ENCODE measurements at places on chromosomes 12 and 14.

GRCh38 chr12:532908-533565 lies 73.3 kb downstream of the B4GALNT3 start:
- DNase-seq = no peak

DNA sequence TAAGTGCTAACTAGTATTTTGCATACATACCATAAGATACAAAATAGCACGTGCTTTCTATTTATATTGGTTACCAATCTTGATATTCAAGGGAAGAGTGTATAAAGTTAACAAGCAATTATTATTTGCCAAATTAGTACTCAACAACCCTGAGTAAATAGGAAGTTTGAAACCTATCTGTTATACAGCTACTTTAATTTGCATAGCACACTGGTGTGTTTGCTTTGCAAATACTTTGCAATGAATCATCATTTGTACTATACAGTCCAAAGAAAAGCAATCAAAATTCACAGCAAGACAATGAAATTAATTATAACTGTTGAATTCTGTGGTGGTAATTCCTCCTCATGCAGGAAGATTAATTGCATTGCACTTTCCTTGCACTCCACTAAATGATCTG lies 469.1 kb downstream of the PRKD1 start:
- DNase-seq = no peak

DNA sequence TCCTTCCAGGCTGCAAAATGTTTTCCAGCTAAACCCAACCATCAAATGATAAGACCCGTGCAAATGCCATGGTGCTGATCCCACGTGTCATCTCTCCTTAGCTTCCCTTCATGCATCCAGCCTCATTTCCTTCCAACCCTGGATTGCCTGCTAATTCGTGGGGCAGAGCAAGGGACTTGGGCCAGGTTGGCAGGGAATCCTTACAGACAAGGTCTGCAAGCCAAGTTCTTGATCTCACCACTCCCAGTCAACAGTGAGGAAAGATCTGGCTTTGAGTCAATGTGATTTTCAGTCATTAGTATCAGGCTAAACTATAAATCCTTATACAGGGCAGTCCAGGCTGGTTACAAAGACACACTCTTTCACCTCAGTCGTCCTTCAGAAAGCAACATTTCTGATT lies 150.9 kb downstream of the ANO2 start:
- no peak for DNase-seq

DNA sequence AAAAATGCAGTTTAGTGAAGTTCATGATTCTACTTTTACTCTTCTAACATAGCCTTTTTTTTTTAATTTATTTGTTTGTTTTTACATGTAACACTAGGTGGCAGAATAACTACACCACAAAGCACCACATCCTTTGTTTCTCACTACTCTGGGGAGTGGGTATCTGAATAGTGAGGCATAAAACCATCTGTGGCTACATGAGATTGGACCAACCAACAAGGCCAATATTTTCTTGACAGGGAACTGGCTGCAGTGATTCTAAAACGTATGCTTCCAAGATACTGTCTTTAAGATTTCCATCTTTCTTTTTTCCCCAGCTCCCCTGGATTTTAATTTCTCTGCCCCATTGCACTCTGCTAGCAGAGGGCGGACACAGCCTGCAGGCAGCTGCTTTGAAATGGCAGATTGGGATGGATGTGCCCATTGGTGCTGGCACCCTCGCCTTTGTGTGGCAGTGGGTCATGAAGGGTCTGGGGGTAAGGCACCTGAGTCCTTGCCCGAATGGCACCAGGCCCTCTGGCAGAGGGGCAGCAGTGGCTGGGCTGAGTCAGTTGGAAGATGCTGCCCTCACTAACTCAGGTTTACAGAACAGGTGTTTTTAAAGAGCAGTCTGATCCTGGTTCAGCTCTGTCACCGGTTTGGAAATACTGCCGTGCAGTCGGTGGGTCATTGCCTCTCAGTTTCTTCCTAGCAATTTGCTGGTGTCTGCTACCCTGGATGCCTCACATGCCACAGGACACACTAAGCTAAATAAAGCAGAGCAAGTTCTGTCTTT lies 429.1 kb downstream of the RAD51B start:
- no peak for DNase-seq

DNA sequence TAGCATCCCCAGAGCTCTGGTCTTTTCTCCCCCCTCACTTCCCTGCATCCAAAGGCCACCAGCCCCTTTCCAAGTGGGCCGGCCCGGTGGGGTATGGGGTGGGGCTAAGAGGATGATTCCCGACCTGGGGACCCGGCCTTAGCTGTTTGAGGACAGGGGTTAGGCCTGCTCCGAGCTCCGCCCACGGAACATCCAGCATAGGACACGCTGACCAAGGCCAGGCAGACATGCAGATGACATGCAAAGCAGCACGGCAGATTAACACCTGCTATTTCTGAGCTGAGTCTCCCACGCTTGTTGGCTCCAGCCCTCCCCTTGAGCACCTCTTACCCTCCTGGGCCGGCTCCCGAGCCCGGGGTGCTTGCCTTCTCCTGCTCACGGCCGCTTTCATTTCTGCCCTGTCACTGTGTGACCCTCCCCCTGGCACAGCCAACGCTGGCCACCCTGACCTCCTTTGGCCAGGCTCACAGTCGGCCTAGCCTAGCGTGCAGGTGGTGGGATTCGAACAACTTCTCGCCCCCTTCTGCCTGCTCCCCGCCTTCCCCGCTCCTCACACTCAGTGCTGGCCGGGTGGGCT lies 40.2 kb downstream of the TEAD4 start:
- no peak for DNase-seq

- peak; percentile 39 for DNase-seq
Measured at GRCh38 chr12:67649570-67650387, 1.2 kb downstream of the DYRK2 start.

GRCh38 chr12:93645702-93646101 lies 31.5 kb upstream of the CRADD start:
- DNase-seq = no peak

DNA sequence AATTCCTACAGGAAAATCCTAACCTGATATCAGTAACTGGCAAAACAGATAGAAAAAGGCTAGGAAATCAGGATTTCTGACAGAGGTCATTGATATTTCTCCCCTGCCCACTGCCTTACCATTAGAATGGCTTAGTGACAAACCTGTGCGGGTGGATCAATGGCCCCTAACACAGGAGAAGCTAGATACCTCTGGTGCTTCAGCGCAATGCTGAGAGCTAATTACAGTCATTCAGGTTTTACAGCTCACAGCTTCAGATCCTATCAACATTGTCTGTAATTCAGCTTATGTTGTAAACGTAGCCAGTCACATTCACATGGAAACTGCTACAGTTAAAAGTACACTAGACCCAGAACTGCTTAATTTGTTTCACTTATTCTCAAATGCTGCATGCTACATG lies 17.4 kb upstream of the SLC10A1 start:
- DNase-seq = no peak

- DNase-seq = no peak
Measured at GRCh38 chr12:28425526-28425925, 235.3 kb downstream of the CCDC91 start.

DNA sequence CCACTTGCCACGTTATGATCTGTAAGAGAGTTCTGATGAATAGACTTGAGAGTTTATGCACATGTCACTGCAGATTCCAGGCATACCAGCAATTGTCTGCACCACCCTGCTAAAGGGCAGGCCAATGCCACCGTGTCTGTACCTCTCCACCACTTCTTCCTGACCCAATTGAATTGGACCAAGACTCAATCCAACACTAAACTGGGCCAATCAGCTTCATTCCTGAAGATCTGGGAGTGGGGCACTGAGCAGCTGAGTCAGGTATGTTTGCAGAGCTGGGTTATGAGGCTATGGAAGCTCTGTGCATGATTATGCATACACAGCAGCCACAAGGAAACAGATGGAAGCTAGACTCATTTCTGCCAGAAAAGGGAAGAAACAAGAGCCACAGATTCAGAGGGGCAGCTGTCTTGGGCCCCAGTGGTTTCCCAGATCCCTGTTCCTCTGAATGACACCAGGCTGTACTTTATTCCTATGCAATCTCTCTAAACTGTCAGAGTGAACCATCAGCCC lies 28.0 kb downstream of the DAO start:
- DNase-seq = no peak

DNA sequence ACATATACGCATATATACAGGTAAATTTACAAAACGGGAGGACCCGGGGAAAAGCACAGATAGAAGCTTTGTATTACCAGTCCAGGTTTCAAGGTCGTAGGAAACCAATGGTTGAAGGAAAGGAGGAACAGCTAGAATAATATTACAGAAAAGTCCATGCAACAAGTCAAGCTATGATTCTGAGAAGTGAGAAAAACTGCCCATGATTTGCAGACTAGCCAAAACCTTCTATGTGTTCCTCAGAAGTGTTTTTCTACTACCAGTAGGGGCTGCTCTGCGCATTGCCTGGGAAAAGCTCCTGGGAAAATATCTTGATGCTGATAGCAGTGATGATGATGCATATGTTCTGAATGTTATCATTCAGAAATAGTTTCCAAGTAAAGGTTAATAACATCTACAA lies 2.2 kb downstream of the PDZRN4 start:
- DNase-seq = no peak

DNA sequence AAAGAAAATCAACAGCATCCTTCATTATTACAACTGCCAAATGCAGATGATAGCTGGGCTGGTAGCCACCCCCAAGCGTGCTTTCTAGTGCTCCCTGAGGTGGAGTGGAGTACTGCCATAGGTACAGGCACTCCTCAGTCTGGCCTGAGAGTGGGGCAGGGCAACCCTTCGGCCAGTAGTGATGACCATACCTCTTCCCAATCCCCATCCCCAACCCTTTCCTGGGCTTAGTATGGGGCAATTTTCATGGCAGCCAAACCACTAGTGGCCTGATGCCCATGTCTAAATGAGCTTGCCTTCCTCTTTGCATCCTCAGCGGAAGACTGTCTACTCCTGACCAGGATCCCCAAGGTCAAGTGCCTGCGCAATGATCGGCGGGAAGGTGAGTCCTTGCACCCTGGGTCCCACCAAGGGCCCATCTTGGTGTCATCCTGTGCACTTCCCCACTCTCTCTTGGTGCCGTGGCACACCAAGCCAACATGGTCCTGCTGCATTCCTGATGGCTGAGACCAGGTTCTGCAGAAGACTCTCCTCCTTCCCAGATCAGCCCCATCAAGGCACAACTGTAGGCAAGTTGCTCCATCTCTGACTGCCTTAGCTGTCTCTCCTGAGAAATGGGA lies 65.8 kb downstream of the GALNT16 start:
- no peak for DNase-seq

DNA sequence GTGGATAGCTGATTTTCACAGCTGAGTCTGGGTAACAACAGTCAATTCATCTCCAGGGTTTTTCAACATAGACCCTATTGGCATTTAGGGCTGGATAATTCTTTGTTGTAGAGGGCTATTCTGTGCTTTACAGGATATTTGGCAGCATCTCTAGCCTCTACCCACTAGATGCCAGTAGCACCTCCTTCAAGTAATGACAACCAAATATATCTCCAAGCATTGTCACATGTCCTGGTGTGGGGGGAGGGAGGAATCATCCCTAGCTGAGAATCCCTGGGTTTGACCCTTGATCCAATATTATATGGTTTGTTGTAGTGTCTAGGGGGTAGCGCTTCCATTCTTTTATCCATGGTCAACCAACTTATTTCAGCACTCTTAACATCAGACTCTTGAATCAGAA lies 157.2 kb downstream of the ANO4 start:
- no peak for DNase-seq

- DNase-seq = no peak
Measured at GRCh38 chr12:114817571-114818425, 133.8 kb upstream of the TBX3 start.

GRCh38 chr12:121770813-121771625 lies 22.5 kb downstream of the RHOF start:
- DNase-seq = no peak

DNA sequence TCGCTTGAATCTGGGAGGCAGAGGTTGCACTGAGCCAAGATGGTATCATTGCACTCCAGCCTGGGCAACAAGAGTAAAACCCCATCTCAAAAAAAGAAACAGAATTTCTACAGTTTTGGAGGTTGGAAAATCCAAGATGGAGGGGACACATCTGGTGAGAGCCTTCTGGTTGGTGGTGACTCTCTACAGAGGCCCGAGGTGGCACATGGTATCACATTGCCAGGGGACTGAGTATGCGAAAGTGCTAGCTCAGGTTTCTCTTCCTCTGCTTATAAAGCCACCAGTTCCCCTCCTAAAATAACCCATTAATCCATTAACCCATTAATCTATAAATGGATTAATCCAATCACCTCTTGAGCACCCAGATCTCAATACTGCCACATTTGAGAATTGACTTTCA lies 70.8 kb upstream of the DACT1 start:
- no peak for DNase-seq

DNA sequence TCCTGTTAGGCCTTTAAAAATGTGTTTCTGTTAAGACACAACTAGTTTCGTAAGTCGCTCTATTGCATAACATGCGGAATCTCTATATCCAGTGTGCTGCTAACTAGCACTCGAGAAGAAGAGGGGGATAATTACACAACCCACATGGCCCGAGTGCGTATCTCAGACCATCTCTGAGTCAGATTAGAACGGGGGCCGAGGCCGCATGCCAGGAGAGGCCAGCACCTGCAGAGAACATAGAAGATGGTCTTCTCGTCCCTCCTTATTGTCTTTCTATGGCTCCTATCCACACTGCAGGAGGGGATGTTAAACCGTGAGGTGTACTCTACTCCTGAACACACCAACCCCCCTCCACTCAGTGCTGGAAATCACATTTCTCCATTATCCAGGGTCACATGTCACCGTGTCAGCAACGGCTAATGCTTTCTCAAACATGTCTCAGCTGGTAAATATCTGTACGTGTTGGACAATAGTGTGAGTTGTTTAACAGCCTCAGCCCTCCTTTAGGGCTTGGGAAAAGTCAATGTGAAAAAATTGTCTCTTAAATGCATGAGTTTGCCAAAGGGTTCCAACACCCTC lies 56.3 kb downstream of the CCDC88C start:
- no peak for DNase-seq

DNA sequence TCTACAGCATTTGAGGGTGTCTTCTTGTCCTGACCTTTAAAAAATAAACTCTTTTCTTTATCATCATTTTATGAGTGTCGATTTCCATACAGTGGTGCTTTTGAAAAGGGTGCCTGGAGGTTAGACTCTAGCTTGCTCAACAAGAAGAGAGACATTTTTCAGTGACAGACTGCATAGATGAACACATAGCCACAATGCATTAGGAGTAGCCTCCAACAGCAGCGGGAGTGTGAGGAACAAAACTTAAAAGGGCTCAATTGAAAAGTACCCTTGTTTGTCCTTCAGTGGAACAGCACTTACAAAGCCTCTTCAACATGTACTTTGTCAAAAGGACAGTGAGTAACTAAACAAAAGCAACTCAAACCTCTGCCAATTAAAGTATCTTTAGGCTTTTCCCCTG lies 119.3 kb downstream of the SOX5 start:
- DNase-seq = no peak

GRCh38 chr12:9365296-9365695 lies 157.1 kb upstream of the PZP start:
- DNase-seq = no peak

- DNase-seq = no peak
Measured at GRCh38 chr12:69476276-69477017, 6.3 kb downstream of the FRS2 start.

DNA sequence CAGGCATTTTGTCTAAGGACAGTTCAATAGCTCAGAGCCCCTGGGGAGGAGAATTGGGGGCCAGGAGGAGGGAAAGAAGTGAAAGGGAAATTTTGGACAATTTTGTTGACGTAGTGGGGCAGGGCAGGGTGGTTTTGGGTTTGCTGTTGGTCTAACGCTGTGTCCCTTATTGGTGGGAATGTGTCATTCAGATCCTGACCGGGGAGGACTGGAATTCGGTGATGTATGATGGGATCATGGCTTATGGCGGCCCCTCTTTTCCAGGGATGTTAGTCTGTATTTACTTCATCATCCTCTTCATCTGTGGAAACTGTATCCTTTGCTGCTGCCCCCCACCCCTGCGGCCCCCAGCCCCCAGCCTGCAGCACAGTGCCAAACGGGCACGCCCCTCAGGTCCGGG lies 212.1 kb upstream of the FKBP4 start:
- DNase-seq = no peak

All from progenitor cell of endocrine pancreas (in vitro differentiated cells).